ENCODE measurements at places on chromosomes 7 and 10.
A peak's percentile ranks its signal among the peaks of the same experiment; 100 is the strongest.

GRCh38 chr7:148688526-148688925, 10.2 kb upstream of the CUL1 start:
- DNase-seq: no peak

- DNase-seq: no peak
These were observed 911.6 kb downstream of the LRMDA start for GRCh38 chr10:76342996-76343395.

DNA sequence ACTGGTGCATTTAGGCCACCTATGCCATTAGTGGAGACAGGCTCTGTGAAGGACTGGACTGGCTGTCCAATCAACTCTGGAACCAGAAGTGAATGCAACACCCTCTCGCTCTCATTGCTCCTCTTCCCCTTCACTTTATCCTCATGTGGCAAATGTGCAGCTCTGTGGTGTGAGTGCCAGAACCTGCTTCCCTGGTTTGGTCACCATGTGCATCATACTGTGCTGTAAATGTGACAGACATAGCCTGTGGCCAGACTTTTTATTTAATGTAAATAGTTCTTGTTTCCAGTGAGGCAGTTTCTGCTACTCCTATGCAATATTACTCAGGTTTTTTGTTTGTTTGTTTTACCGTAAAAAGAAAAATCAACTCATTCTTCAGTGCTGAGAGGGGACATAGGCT, 73.0 kb upstream of the PPP1R9A start:
- DNase-seq: no peak

- peak; percentile 65 for DNase-seq
These were observed 101.2 kb upstream of the KLF6 start for GRCh38 chr10:3886191-3886590.

- no peak for DNase-seq
These were observed 7.1 kb upstream of the ATP6V1F start for GRCh38 chr7:128855559-128855958.

- DNase-seq: no peak
These were observed 6.0 kb upstream of the ZRANB1 start for GRCh38 chr10:124935946-124936345.

DNA sequence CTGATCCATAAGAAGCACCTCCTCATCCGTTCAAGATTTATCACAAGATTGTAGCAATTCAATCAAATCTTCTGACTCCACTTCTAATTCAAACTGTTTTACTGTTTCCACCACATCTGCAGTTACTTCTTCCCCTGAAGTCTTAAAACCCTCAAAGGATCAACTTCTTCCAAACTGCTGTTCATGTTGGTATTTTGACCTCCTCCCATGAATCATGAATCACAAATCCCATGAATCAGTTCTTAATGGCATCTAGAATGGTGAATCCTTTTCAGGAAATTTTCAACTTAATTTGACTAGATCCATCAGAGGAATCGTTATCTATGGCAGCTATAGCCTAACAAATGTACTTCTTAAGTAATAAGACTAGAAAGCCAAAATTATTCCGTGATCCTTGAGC, 122.3 kb downstream of the IMMP2L start:
- DNase-seq: no peak
